Right renal pelvis (tissue), 4 donors: ENCODE measurements at places on chromosomes 12 and 14.

GRCh38 chr14:103504991-103505565, 17.6 kb downstream of the CKB start:
- no peak for DNase-seq

DNA sequence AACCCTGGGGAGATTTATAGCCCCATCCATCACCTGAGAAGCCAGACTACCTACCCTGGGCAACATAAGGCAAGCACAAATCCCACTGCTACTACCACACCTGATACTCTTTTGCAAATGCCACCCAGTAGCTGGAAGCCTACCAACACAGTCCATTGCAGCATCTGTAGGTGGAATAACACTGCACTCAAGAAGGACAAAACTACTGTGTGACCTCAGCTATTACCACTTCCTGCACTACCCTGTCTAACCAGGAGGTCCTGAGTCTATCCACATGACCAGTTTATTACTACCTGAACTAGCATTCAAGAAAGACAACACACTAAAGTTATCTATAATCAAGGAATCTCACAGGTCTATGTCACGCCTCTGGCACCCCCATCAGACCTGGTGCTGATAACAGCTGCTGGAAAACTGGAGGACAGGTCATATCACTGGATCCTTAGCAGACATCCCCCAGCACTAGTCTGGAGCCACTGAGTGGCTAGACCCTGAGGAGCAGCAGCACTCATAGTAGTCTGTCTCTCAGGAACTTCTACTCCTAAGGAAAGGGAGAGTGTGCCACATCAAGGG, 2.9 kb upstream of the CLEC1A start:
- no peak for DNase-seq

GRCh38 chr14:96761066-96761465, 36.1 kb upstream of the VRK1 start:
- DNase-seq: no peak

- no peak for DNase-seq
Measured at GRCh38 chr12:55682087-55682796, 25.5 kb downstream of the ITGA7 start.

DNA sequence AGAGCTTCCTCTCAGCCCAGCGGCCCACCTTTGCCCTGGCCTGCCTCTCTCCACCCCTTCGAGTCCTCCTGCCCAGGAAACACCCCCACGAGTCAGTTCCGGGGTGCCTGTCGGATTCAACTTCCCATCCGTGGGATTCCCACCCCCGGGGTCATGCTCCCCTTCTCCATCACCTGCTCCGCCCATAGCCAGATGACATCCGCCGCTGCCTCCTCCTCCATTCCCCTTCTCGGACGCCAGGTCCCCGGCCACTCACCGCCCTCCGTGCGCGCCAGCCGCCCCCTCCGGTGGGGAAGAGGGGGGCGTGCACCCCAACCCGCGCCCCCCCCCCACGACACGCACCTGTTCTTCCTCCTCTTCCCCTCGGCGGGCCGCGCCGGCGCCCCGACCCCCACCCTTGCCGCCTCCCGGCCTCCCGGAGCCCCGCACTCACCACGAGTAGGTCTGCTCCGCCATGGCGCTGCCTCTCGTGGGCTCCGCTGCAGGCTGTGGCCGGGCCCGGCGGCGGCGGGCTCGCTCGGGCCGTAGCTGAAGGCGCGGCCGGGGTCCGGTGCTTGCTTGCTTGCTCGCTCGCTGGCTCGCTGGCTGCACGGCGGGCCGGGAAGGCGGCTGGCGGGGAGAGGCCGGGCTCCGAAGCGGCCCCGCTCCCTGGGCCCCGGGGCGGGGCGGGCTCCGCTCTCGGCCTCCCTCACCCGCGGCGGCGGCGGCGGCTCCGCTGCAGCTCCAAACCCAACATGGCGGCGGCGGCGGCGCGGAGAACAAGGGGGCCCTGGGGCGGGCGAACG, 554 bp downstream of the SPPL3 start:
- no peak for DNase-seq

- no peak for DNase-seq
Measured at GRCh38 chr14:85233756-85234155, 296.2 kb upstream of the FLRT2 start.

DNA sequence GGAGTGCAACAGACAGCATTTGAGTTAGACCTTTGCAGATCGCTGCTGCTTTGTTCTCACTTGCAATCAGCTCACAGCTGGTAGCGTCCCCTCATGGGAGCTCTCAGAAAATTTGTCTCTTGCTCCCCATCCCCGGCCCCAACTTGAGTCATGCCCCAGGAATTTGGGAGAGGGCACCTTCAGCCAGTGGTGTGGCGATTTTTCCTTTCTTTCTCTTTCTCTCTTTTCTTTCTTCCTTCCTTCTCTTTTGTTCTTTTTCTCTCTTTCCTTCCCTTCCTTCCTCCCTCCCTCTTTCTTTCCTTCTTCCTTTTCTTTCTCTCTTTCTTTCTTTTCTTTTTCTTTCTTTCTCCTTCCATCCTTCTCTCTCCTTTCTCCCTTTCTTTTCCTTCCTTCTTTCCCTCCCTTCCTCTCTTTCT, 34.2 kb upstream of the MAP1LC3B2 start:
- no peak for DNase-seq

- no peak for DNase-seq
Measured at GRCh38 chr12:98559666-98560065, 33.8 kb upstream of the SLC25A3 start.

GRCh38 chr12:132669166-132669879, 17.8 kb downstream of the POLE start:
- DNase-seq: no peak

GRCh38 chr12:130672089-130672820, 43.8 kb downstream of the RIMBP2 start:
- DNase-seq: no peak

- no peak for DNase-seq
Measured at GRCh38 chr12:87234898-87235297, 794.3 kb downstream of the C12orf50 start.

DNA sequence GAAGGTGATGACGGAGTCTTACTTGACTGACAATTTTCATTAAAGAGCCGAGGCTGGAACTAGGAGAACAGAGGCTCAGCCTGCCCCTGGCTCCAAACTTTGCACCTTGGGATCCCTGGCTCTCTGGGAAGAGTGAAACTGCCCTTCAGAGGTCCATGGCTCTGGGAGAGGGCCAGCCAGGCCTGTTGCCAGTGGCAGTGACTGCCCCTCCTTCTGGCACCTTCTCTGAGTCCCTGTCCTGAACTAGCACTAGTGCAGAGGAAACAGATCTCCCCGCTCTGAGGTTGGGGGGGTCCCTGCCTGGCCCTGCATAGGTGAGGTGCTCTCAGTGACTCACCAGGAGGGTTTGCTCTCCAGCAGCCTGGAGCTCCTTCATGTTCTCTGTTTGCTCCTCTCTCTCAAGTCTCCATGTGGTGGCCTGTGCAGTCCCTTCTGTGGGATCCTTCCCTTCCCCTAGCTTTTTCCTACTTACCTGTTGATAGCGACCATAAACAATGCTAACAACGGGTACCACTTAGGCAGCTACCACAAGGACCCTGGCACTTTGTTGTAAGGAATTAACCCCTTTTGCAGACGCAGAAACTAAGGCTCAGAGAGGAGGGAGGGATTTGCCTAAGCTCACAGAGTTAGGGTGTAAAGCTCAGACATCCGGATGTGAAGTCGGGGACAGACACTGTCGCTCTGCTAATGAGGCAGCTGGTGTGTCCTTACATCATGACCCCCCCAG, 22.4 kb downstream of the FAM222A start:
- DNase-seq: no peak

DNA sequence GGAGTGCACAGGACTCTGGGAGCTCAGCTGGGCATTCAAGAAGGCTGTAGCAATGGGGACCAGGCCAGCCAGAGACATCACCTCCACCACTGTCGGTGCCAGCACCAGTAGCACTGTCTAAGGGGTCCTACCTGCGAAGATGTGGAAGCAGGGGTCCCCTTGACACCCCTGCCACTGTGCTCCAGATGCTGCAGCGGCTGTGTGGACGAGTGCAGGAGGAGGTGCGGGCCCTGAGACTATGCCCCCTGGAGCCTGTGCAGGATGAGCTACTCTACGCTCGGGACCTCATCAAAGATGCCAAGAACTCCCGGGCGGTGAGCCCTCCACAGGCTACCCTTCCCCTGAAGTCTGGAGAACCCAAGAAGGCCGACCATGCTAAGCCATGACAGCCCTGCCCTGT, 8.6 kb downstream of the CARMIL3 start:
- no peak for DNase-seq

DNA sequence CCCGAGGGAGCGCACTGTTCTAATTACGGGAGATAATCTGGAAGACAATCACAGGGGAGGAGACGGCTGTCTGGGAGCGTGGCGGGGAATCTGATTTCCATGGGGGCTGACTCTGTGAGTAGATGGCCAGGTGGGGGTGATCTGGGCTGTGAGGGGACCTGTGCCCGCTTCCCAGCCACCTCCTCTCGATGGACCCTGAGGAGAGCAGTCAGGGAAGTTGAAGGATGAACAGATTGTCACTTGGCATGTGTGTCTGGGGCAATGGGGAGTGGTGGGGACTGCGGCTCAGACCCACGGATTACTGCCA, 22.6 kb downstream of the GALNT9 start:
- no peak for DNase-seq

GRCh38 chr12:130954544-130954831, 781 bp downstream of the ADGRD1 start:
- DNase-seq: no peak

DNA sequence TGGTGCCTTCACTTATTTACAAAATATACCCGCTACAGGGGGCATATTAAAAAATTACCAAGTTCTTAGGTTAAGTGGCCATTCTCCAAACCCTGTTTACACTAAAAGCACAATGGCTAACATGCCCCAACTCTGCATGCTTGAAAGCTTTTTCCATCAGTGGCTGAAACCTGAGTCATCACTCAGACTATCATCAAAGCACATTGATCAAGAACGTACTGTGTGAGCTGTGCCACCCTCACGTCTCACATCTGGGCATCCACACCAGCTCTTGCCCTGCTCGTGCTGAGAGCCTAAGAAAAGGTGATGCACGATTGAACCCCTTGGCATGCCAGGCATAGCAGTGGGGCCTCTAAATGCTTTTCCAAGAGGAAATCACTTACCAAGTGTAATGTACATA, 13.2 kb downstream of the AQP6 start:
- no peak for DNase-seq

DNA sequence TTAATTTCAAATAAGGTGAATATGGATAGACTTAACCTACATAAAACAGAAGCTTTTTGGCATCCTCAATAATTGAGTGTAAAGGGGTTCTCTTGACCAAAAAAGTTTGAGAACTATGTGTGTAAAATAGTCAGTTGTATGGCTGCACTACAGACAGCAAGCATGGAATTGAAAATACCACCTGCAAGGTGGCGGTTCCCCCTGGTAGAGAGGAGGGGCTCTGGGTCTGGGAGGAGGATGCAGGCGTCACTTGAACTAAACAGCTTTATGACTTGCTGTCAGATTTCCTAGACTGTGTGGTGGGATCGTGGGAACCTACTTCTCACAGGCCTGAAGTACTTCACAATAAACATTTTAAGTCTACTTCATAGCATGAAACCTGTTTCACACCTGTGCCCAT, 6.3 kb downstream of the EVL start:
- no peak for DNase-seq

- no peak for DNase-seq
Measured at GRCh38 chr14:66476964-66477363, 9.2 kb upstream of the CCDC196 start.

GRCh38 chr12:12779529-12779928, 5.9 kb upstream of the APOLD1 start:
- DNase-seq: no peak

- DNase-seq: no peak
Measured at GRCh38 chr14:82122655-82123054, 589.0 kb upstream of the SEL1L start.

DNA sequence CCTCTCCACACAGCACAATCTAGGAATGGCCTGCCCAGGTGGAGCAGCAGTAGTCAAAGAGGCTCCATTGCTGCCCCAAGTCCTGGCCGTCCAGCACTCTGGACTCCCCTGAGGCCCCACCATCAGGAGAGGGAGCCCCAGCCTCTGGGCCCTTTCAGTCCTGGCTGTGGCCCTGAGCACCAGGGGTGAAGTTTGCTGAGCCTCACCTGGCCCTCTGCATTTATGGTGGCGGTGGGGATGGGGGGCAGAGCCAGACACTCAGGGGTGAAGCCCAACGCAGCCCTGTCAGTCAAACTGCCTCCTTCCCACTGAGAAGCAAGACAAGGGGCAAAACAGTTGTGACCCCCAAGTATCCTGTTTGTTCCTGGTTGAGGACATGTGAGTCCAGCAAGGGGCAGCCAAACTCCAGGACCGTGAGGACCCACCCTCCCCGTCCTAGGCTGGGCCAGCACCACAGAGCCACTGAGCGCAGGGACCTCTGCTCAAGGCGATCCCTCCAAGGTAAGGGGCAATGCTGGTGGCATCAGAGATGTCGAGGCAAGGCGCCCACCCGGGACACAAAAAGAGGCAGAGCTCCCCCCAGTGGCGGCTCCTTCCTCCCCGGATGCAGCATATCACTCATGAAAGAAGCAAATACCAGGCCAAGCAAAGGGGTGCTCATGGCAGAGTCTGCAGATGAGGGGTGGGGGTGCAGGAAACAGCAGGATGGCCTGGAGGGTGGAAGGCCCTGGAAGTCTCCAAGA, 4.8 kb upstream of the AMN start:
- no peak for DNase-seq

GRCh38 chr12:93882763-93883162, 205.6 kb downstream of the CRADD start:
- DNase-seq: no peak

- no peak for DNase-seq
Measured at GRCh38 chr12:15982071-15982470, 70.9 kb downstream of the DERA start.

DNA sequence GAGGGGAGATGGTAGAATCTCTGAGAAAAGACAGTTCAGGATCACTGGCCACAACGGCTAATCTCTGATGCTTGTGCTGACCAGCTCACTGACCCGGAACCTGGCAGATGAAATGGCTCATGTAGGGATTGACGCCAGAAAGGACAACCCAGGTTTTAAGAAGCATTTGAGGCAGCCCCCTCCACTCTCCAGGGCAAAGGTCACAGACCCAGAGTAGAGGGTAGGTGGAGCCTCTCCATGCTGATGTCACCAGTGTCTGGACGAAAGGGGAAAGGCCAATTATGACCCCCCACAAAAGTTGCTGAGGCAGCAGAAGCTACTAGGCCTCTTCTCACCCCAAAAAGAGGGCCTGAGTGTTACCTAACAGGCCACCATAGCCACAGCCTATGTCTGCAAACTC, 1.2 kb downstream of the METTL1 start:
- DNase-seq: no peak

DNA sequence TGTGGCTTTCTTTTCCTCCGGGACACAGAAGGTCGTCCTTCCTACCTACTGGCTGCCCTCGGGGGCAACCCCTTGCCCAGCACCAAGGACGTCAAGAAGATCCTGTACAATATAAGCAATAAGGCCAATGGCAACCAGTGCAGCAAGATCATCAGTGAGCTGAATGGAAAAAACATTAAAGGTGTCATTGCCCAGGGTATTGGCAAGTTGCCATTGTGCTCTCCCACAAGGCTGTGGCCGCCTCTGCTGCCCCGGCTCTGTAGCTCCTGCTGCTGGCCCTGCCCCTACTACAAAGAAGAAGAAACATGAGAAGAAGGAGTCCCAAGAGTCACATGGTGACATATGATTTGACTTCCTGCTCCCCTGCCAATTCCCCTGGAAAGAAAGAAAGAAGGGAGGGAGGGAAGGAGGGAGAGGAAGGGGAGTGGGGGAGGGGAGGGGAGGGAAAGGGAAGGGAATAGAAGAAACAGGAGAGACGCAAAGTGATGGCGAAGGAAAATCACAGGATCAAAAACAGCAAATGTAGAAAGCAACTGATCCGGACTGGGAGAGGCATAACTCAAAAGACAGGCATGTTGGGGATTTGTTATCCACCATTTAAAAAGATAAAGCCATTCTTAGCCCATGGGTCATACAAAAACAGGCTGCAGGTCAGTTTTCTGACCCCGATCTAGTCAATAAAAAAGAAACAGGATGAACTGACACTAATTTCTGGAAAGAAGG, 61.3 kb upstream of the RESF1 start:
- DNase-seq: no peak
